Thoracic aorta (tissue), 2 donors: ENCODE measurements at places on chromosomes 6 and 20. TPM values are rescaled to one million over a fixed set of nuclear protein-coding genes. Genes with fewer than 3 reads are reported as not detected.
A peak's percentile ranks its signal among the peaks of the same experiment; 100 is the strongest.

- H3K27ac ChIP-seq = no peak overlapping the region
- no peak overlapping the region for H3K4me3 ChIP-seq
- no peak for DNase-seq
- H3K4me1 ChIP-seq = no peaks in the 10 kb centered on the region
- no peaks in the 10 kb centered on the region for H3K36me3 ChIP-seq
Observed at GRCh38 chr6:53391170-53391569, 42.4 kb upstream of the ELOVL5 start.

DNA sequence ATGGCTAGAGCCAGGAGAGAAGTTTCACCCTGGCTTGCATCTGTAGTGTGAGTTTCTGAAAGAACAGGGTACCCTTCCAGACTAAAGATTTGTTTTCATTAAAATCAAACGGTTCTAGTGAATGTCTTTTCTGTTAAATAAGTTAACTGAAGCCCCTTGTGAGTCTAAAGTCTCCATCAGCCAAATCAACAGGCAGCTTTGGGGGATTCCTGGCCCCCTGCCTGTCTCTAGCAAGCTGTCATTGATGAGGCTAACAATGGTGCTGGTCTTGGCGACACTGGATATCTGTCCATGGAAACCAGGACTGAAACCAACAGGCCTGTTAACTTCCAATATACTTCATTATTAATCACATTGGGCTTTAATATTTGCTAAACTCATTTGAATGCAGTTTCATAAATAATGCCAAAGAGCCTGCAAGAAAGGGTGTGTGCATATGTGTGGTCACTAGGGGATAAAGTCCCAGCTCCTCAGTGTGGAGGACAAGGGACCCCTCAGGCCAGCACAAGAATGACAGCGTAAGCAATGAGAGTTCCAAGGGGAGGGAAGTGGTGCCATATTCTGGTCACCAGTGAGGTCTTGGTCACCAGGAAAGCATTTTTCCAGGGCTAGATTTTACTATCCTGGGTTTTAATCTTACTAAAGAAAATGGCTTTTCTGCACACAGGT lies 9.1 kb upstream of the RNF182 start:
- no peaks in the 10 kb centered on the region for H3K4me1 ChIP-seq
- no peak for DNase-seq
- no peak overlapping the region for H3K4me3 ChIP-seq
- H3K27ac ChIP-seq = no peak overlapping the region
- H3K27me3 ChIP-seq = no peaks in the 10 kb centered on the region

GRCh38 chr6:105270511-105270910 lies 90.7 kb upstream of the POPDC3 start:
- H3K36me3 ChIP-seq = no peaks in the 10 kb centered on the region
- H3K27ac ChIP-seq = no peak overlapping the region
- no peak overlapping the region for H3K4me3 ChIP-seq
- DNase-seq = no peak
- no peaks in the 10 kb centered on the region for H3K4me1 ChIP-seq
- H3K27me3 ChIP-seq = no peaks in the 10 kb centered on the region

DNA sequence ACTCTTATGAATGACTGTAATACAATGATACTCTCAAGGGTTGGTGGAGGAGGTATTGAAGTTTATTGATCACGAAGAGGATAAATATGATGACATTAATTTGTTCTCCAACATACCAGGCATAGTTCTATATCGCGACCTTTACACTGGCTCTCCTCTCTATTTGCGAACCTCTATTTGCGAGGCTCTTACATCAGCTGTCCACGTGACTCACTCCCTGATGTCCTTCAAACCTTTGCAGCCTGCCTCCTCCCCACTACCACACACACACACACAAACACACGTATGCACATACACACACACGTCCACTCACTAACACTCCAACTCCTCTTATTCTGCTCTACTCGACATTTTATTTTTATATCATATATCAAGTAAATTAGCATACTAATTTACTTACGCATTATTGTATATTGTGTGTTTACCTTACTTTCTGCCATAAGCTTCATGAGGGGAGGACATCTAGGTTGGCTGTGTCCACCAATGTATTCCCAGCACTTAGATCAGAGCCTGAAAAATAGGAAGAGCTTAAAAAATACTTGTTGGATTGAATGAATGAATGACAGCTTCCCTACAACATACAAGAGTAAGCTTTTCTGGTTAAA lies 53.3 kb upstream of the TNFRSF21 start:
- H3K27me3 ChIP-seq = no peaks in the 10 kb centered on the region
- DNase-seq = no peak
- no peak overlapping the region for H3K4me3 ChIP-seq
- no peaks in the 10 kb centered on the region for H3K36me3 ChIP-seq

DNA sequence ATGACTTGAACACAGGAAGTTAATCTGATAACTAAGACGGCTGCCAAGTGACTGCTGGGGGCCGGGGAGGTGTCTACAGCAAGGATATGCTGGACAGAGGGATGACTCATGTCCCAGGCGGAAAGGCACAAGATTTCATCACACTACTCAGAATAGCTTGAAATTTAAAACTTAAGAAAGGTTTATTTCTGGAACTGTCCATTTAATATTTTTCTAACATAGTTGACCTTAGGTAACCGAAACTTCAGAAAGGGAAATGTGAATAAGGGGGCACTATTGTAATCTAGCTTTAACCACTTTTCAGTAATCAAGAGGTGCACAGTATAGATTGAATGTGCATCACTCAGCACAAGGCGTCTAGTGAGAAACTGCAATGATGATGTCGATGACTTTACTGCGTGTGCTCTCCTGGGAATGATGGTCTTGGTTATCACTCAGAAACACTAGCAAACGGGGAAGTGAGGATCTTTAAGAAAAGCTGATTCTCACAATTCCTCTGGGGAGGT lies 171.5 kb downstream of the QKI start:
- H3K27ac ChIP-seq = no peak overlapping the region
- peak overlapping the region; percentile 24 for H3K4me3 ChIP-seq
- H3K4me1 ChIP-seq = peaks cover 13% of the 10 kb centered on the region
- H3K36me3 ChIP-seq = no peaks in the 10 kb centered on the region

DNA sequence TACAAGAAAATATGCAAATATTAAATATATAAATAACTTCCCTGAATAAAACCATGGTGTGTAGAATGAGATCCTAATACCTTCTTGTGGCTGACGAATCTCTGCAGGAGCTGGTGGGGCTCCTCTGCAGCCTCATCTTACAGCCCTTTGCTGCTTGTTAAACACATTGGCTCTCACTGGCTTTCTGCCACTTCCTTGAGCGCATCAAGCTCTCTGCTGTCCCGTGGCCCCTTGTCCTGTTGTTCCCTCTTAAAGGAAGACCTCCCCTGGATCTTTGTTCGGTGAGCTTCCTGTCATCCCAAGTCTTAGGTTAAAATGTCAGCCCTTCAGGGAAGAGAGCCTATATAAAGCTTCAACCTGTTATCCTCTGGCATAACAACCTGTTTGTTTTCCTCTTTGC lies 519.6 kb downstream of the DOK5 start:
- H3K27ac ChIP-seq = no peak overlapping the region
- no peak for DNase-seq
- H3K27me3 ChIP-seq = no peaks in the 10 kb centered on the region
- no peaks in the 10 kb centered on the region for H3K4me1 ChIP-seq
- H3K36me3 ChIP-seq = no peaks in the 10 kb centered on the region

- no peak for DNase-seq
- no peaks in the 10 kb centered on the region for H3K4me1 ChIP-seq
- no peaks in the 10 kb centered on the region for H3K27me3 ChIP-seq
- H3K4me3 ChIP-seq = no peak overlapping the region
Observed at GRCh38 chr6:99736302-99736701, 129.7 kb downstream of the PRDM13 start.

DNA sequence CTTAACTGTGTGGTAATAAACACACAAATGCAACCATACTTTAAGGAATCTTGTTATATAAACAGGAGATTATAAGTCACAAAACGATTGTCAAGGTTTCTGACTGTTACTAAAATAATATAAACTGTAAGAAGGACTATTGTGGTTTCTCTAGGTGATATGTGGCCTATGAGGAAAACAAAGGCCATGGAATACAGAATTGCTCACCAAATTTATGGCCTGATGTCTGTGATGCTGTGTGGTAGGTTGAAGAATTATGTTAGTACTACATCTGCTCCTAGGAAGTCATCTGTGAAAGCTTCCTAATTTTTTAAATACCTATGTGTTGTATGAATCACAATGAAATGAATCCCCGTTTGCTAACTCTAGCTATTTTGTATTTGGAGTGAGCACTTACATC lies 875.4 kb upstream of the MAP3K7 start:
- no peak for DNase-seq
- H3K4me1 ChIP-seq = no peaks in the 10 kb centered on the region
- H3K4me3 ChIP-seq = no peak overlapping the region
- H3K27me3 ChIP-seq = no peaks in the 10 kb centered on the region
- H3K27ac ChIP-seq = no peak overlapping the region

GRCh38 chr6:134347885-134348805 lies 30.2 kb upstream of the SGK1 start:
- no peak overlapping the region for H3K27ac ChIP-seq
- no peak overlapping the region for H3K4me3 ChIP-seq
- DNase-seq = no peak
- H3K27me3 ChIP-seq = no peaks in the 10 kb centered on the region
- H3K4me1 ChIP-seq = no peaks in the 10 kb centered on the region

DNA sequence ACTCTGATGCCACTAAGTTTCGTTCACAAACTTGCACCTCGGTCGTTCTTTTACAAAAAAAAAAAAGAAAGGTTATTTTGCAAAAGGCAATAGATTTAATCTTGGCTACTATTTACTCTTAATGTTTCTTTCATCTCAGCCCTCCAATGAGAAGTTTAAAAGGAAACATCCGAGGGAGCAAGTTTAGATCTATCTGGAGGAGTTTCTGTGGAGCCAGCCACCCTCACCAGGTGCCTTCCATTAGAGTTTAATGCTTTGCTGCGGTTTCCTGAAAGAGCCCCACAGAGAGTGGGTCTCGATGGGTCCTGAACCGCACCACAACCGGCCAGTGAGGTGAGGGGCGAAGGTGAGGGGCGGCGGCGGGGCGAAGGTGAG lies 632 bp downstream of the PRKN start:
- peak overlapping the region; percentile 63 for H3K27ac ChIP-seq
- no peaks in the 10 kb centered on the region for H3K27me3 ChIP-seq
- peak overlapping the region; percentile 93 for H3K4me3 ChIP-seq
- H3K4me1 ChIP-seq = peaks cover 3% of the 10 kb centered on the region
- no peak for DNase-seq

DNA sequence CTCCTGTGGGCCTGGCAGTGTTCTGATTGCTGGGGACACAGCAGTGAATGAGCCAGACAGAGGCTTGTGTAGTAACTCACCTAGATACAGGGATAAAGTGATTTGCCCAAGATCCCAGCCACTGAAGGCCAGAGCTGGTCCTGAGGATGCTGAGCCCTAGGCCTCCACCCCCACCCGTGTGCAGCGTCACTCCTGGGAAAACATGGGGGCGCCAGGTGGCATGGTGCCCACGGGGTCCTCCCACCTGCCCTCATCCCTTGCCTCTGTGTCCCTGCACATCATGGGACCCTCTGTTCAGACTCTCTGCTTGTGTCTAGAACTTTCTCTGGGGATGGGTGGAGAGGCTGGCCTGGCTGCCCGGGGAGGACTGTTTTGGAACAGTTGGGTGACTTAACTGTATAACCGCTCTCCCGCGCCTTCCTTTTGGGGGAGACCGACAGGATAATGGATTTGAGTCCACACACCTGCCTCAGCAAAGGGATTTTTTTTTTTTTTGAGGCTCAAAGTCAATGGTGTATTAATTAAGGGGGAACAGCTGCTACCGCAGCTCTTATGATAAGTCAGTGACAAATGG lies 19.6 kb downstream of the LEMD2 start:
- no peak overlapping the region for H3K4me3 ChIP-seq
- H3K36me3 ChIP-seq = peaks cover 11% of the 10 kb centered on the region
- no peak for DNase-seq
- peaks cover 54% of the 10 kb centered on the region for H3K4me1 ChIP-seq

DNA sequence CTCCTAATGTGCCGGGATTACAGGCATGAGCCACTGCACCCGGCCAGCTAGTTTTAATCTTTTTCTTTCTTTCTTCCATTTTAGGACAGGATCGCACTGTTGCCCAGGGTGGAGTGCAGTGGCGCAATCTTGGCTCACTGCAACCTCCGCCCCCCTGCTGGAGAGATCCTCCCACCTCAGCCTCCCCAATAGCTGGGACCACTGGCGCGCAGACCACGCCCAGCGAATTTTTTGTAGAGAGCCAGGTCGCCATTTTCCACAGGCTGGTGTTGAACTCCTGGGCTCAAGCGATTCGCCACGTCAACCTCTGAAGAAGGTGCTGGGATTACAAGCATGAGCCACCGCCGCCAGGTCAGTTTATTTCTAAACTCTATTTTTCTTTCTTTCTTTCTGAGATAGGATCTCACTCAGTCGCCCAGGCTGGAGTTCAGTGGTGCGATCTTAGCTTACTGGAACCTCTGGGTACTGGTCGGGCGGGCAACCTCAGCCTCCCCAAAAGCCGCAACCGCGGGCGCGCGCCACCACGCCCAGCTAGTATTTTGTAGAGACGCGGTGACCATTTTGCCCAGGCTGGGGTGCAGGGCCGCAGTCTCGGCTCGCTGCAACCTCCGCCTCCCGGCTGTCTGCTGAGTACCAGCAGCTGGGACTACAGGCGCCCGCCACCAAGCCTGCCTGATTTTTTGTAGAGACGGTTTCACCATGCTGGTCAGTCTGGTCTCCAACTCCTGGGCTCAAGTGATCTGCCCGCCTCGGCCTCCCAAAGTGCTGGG lies 20.0 kb upstream of the LIN28B start:
- no peak overlapping the region for H3K4me3 ChIP-seq
- no peak for DNase-seq
- peaks cover 5% of the 10 kb centered on the region for H3K27me3 ChIP-seq
- H3K4me1 ChIP-seq = peaks cover 7% of the 10 kb centered on the region
- no peak overlapping the region for H3K27ac ChIP-seq

- H3K4me3 ChIP-seq = peak overlapping the region; percentile 25
- H3K27ac ChIP-seq = no peak overlapping the region
- DNase-seq = no peak
- no peaks in the 10 kb centered on the region for H3K36me3 ChIP-seq
- no peaks in the 10 kb centered on the region for H3K27me3 ChIP-seq
Observed at GRCh38 chr6:37515712-37516075, 16.0 kb upstream of the CCDC167 start.

GRCh38 chr20:3811467-3812258 lies 8.7 kb upstream of the AP5S1 start:
- H3K36me3 ChIP-seq = no peaks in the 10 kb centered on the region
- H3K4me1 ChIP-seq = peaks cover 25% of the 10 kb centered on the region
- H3K27ac ChIP-seq = peak overlapping the region; percentile 84

GRCh38 chr6:17585766-17586490 lies 14.2 kb upstream of the FAM8A1 start:
- peaks cover 4% of the 10 kb centered on the region for H3K4me1 ChIP-seq
- H3K27ac ChIP-seq = no peak overlapping the region
- H3K27me3 ChIP-seq = no peaks in the 10 kb centered on the region
- DNase-seq = no peak
- no peaks in the 10 kb centered on the region for H3K36me3 ChIP-seq

- no peak overlapping the region for H3K4me3 ChIP-seq
- no peak overlapping the region for H3K27ac ChIP-seq
- no peak for DNase-seq
- H3K4me1 ChIP-seq = peaks cover 42% of the 10 kb centered on the region
- H3K27me3 ChIP-seq = no peaks in the 10 kb centered on the region
- H3K36me3 ChIP-seq = no peaks in the 10 kb centered on the region
Observed at GRCh38 chr6:21186479-21187055, 407.0 kb upstream of the SOX4 start.

TSPO2 gene
- total RNA-seq = not detected

MUC22 gene
- not detected for total RNA-seq

FAM209B gene
- not detected for total RNA-seq
